ENCODE measurements at places on chromosomes 12 and 14. TPM values are rescaled to one million over a fixed set of nuclear protein-coding genes. Genes with fewer than 3 reads are reported as not detected.

DNA sequence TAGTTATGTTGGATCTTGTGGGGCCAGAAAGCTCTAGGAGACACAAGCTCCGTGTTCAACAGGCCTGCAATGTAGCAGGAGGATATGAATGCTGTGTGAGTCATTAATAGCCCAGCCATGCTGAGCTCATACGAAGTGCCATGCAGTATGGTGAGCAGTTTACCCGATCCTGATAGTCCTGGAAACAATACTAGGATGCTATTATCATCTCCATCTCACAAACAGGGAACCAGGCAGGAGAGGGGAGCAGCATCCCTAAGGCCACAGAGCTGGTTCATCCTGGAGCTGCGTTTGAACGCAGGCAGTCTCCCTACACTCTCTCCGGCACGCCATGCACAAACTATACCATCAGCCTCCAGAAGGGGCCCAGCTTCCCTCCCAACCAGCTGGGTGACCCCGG, 20.5 kb downstream of the TTC7B start:
- peak overlapping the region; percentile 88 for H3K27ac ChIP-seq
- H3K4me1 ChIP-seq, result peaks cover 23% of the 10 kb centered on the region
- no peaks in the 10 kb centered on the region for H3K36me3 ChIP-seq
- peak overlapping the region; percentile 40 for H3K4me3 ChIP-seq

- peaks cover 14% of the 10 kb centered on the region for H3K36me3 ChIP-seq
- H3K4me1 ChIP-seq, result peaks cover 37% of the 10 kb centered on the region
- no peaks in the 10 kb centered on the region for H3K27me3 ChIP-seq
- peak overlapping the region; percentile 14 for H3K27ac ChIP-seq
Measured at GRCh38 chr12:2318286-2318685, 265.5 kb downstream of the CACNA1C start.

DNA sequence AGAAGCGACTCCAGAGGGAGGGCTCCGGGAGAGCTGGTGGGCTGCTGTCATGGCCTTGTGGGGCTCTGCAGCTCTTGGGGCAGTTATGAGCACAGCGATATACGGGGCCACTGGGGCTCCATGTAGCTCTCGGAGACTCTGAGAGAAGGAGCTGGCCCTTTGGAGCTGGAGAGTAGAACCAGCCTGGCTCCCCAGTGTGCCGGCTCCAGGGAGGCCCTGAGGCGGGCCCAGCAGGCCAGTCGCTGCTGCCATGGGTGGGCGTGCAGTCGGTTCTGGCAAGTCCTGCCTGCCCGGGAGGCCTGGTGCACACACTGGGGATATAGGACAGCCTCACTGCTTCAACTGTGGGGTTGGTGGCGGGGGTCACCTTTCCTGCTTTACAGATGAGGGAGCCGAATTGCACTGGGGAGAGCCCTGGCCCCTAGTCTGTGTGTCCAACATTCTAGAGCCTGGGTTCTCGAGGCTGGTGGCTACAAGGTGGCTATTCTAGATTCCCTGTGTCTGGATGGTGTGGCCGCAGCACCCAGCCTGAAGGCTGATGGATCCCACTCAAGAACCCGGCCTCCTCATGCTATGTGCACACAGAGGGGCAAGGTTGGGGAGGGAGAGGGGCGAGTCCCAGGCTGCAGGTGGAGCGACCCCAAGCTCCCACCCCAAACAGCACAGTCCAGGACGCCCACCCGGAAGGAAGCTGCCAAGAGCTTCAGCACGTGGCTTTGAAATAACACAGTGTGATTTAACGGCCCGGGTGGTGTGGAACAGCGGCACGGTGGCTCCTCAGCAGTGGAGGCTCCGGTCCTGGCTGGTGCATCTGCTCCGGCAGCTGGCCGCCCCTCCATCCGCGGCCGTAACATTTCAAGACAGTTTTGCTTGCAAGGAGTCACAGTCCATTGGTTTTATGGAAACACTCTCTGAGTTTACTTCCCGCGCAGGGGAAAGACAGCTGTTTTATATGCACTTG, 188.3 kb upstream of the C14orf180 start:
- DNase-seq, result no peak
- no peaks in the 10 kb centered on the region for H3K27me3 ChIP-seq
- H3K4me1 ChIP-seq, result no peaks in the 10 kb centered on the region
- no peak overlapping the region for H3K27ac ChIP-seq
- H3K36me3 ChIP-seq, result peaks cover 9% of the 10 kb centered on the region
- H3K4me3 ChIP-seq, result no peak overlapping the region

Gene RFX4
- total RNA-seq, result not detected

GRCh38 chr12:66119229-66119869, 11.2 kb downstream of the LLPH start:
- no peak overlapping the region for H3K27ac ChIP-seq
- no peak for DNase-seq
- H3K4me3 ChIP-seq, result no peak overlapping the region
- no peaks in the 10 kb centered on the region for H3K27me3 ChIP-seq

DNA sequence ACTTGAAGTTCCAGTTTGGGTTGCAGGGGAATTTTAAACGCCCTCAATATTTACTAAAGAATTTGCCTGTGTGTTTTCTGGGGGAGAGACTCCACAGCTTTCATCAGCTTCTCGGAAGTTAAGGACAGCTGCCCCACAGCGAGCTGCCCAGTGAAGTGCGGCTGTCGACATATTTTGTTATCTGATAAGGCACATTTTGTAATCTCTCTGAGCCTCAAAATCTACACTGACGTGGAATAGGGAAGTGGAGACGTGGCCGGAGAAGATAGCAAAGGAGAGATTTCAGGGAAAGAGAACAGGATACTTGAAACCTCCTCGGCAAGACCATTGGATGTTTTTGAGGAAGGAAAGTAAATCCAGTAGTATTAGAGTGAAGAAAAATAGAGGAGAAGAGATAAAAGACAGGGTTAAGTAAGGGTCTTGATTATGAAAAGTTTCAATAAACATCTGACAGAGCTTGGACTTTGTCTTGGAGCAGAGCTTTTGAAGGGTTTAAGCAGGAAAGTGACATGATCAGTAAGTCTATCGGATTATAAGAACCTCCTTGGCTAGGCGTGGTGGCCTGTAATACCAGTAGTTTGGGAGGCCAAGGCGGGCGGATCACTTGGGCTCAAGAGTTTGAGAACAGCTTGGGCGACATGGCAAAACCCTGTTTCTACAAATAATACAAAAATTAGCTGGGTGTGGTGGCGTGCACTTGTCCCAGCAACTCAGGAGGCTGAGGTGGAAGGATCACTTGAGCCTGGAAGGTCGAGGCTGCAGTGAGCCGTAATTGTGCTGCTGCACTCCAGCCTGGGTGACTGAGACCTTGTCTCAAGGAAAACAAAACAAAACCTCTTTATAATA, 1.1 kb downstream of the POLR3B start:
- H3K27me3 ChIP-seq, result no peaks in the 10 kb centered on the region
- H3K36me3 ChIP-seq, result peaks cover 6% of the 10 kb centered on the region
- H3K27ac ChIP-seq, result peak overlapping the region; percentile 96

DNA sequence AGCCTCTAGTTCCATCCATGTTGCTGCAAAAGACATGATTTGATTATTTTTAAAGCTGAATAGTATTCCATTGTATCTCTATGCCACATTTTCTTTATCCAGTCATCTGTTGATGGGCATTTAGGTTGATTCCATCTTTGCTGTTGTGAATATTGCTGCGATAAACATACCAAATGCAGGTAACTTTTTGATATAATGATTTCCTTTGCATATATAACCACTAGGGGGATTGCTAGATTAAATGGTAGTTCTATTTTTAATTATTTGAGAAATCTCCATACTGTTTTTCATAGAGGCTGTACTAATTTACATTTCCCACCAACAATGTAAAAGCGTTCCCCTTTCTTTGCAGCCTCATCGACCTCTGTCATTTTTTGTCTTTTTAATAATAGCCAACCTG, 342.5 kb downstream of the MDGA2 start:
- DNase-seq, result no peak
- H3K4me1 ChIP-seq, result no peaks in the 10 kb centered on the region
- H3K36me3 ChIP-seq, result no peaks in the 10 kb centered on the region
- no peaks in the 10 kb centered on the region for H3K27me3 ChIP-seq
- no peak overlapping the region for H3K27ac ChIP-seq

DNA sequence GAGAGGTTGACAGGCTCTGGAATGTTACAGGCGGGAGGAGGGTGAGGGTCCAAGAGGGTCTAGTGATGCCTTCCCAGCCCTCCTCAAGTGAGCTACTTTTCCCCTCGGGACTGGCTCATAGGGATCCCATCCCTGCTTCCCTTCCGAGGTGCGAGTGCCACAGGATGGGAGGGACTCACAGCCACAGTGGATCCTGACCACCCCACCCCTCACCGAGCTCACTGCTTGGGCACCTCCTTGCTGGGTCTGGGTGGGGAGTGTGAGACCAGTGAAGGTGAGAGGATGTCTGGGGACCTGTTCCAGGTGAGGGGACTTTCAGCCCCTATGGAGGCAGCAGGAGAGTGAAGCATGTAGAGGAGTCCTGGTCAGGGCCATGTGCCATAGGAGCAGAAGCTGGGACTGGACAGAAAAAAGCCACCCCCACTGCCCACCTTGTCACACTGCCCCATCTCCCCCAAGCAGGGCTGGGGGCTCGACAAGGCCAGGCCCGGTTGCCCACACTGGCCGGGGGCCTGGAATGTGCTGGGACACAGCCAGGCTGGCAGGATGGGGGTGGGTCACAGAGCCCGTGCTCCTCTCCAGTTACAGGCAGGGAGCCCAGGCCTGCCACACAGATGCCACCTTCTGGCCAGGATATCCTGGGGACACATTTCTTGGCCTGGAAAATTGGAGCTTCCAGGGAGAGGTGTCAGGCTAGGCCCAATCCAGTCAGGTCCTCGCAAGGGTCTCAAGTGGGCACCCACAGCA, 1.7 kb upstream of the TNS2 start:
- peak overlapping the region; percentile 97 for H3K27ac ChIP-seq
- peaks cover 76% of the 10 kb centered on the region for H3K4me1 ChIP-seq
- peaks cover 10% of the 10 kb centered on the region for H3K27me3 ChIP-seq
- H3K36me3 ChIP-seq, result peaks cover 14% of the 10 kb centered on the region

- no peak for DNase-seq
- no peak overlapping the region for H3K4me3 ChIP-seq
- peaks cover 33% of the 10 kb centered on the region for H3K4me1 ChIP-seq
- no peak overlapping the region for H3K27ac ChIP-seq
Measured at GRCh38 chr12:104586351-104586919, 129.7 kb downstream of the CHST11 start.

Gene TAS2R8
- total RNA-seq, result not detected

Gene SYCP3
- not detected for total RNA-seq

- no peak overlapping the region for H3K27ac ChIP-seq
- no peak overlapping the region for H3K4me3 ChIP-seq
- H3K27me3 ChIP-seq, result no peaks in the 10 kb centered on the region
- DNase-seq, result no peak
- H3K36me3 ChIP-seq, result peaks cover 4% of the 10 kb centered on the region
Measured at GRCh38 chr12:42793166-42793565, 203.6 kb upstream of the PRICKLE1 start.

DNA sequence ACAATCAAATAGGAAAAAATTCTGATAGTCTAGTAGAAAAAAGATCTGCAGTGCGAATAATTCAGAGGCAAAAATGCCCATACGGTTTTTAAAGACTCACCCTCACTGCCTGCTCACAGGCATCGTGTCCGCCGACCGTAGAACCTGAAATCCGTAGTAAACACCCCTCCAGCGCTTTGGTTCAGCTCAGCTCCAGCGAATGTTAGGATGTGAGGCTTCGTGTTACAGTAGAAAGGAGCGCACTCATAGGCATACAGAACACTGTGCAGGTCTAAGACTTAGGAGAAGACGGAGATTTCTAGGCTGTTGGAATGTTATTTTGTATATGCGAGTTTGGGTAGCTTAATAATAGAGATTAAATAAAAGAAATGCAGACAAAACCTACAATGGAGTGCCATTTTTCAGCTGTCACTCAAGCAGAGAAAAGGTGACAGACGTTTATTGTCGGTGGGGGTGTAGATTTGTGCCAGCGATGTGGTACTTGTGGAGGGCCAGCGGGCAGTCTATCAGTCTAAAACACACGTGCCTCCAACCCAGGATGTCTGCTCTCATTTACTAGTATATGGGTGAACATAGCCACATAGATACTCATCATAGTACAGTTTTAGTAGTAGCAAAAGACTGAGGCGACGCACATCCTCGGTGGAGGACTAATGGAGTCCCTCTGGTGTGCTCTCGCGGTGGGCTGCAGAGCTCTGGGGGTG, 25.7 kb downstream of the SFSWAP start:
- H3K36me3 ChIP-seq, result peaks cover 32% of the 10 kb centered on the region
- H3K27ac ChIP-seq, result peak overlapping the region; percentile 83
- peaks cover 20% of the 10 kb centered on the region for H3K4me1 ChIP-seq
- DNase-seq, result no peak

GRCh38 chr12:52585066-52585465, 11.4 kb upstream of the KRT74 start:
- H3K4me1 ChIP-seq, result no peaks in the 10 kb centered on the region
- H3K27me3 ChIP-seq, result peaks cover 29% of the 10 kb centered on the region
- no peak overlapping the region for H3K4me3 ChIP-seq
- no peaks in the 10 kb centered on the region for H3K36me3 ChIP-seq
- no peak for DNase-seq

Gene NTF3
- total RNA-seq, result 9.0 TPM

Gene TCL1B
- not detected for total RNA-seq

Gene PPP2R5E
- total RNA-seq, result 51.3 TPM
